ENCODE measurements at places on chromosomes 5 and 9.

GRCh38 chr5:157545610-157546310 is 29.8 kb downstream of the ADAM19 start:
- DNase-seq, result no peak

- no peak for DNase-seq
Observed at GRCh38 chr5:93402451-93402850, 178.6 kb downstream of the NR2F1-AS1 start.

- DNase-seq, result no peak
Observed at GRCh38 chr5:132335402-132335801, 34.1 kb upstream of the SLC22A5 start.

DNA sequence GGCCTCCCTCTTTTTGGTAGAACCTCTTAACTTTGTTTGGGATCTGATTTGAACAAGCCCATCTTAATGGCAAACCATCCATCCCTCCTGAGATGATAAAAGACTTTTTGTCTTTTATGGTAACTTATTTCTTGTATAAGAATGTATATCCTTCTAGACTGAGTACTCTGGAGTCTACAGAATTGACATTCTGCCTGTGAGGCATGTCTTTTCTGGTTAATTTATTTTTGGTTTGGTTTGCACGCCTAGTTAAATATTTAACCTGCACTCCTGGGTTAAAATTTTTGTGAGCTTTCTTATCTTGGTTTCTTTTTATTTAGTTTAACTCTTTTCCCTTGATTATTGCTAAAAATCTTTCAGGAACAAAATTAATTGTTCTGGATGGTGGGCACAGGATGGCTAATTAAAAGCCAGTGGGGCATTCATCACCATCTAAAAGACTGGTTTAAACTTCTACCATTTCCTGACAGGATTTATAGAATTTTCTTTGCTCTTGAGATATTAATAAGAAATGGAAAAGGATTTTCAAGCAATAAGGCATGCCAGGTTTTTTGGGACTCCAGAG is 50.3 kb downstream of the PHAX start:
- no peak for DNase-seq

GRCh38 chr5:141969783-141970771 is 1.2 kb downstream of the RNF14 start:
- DNase-seq, result no peak

- DNase-seq, result no peak
Observed at GRCh38 chr9:131672451-131672850, 67.4 kb downstream of the RAPGEF1 start.

DNA sequence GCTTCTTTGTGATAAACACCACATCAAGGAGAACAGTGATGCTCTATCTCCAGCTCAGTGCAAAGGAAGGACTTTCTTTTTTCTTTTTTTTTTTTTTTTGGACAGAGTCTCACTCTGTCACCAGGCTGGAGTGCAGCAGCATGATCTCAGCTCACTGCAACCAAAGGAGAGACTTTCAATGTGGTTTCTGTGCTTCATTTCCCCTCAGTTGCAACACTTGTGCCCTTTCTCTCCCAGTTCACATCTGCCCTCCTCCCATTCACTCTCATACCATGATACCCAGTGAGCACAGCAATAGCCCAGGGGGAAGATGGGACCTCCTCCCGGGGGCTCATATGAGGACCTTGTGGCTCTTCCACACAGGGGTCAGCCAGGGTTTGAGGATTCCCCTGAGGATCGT is 110.0 kb downstream of the MTRR start:
- DNase-seq, result no peak
